ENCODE measurements at places on chromosomes 4 and X.

- DNase-seq, result no peak
Observed at GRCh38 chrX:38548508-38548907, 12.8 kb upstream of the TSPAN7 start.

DNA sequence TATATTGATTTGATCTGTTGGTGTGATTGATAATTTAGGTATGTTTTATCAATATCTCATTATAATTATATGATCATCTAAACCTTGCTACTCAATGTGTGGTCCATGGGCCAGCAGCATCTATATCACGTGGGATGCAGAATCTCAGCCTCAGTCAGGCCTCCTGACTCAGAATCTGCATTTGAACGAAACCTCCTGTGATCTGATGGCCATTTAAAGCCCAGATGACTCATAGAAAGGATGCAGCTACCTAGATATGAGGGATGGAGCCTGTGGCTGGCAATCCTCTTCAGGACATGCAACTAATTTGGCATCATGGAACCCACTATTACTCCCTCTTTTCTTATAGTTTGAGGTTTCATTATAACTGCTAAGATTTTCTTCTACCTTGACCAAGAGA is 11.3 kb upstream of the CHRNA9 start:
- DNase-seq, result no peak

- DNase-seq, result peak; percentile 53
Observed at GRCh38 chr4:163693776-163694175, 199.3 kb downstream of the TMA16 start.

GRCh38 chr4:98570151-98570797 is 88.1 kb downstream of the TSPAN5 start:
- no peak for DNase-seq

DNA sequence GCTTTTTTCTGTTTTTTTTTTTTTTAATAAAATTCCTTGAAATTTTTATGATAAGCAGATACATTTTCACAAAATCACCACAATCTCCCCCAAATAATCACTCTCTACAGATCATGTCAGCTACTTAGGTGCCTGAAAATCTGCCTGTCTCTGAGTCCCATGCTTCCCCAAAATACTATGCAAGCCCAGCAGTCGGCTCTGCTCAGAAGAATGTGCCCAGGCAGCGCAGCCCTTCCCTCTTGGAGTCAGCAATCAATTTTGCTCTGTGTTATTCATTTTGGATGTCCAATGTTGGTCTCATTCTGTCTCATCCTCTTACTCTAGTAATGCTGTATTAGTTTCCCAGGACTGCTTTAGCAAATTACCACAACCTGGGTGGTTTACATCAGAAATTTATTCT is 24.9 kb upstream of the C1QTNF7 start:
- no peak for DNase-seq

DNA sequence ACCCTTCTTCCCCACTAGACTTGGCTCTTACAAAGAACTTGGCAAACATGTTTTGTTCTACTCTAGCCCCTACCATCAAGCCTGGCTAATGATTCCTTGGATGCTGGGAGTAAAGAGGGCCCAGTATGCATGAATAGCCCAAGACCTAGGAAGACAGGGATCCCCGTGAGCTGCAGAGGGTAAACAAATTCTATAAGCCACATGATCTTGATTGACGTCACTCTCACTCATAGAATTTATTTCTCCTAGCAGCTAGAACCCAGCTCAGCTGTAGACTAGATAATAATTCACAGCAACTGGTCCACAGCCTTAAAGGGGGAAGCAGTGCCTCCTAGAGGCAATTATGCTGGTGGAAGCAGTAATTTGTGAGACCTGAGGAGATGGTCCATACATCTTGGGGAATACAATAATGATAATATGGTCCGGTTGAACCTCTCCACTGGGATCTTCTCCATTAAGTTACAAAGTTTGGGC is 16.1 kb upstream of the USO1 start:
- DNase-seq, result no peak

- DNase-seq, result no peak
Observed at GRCh38 chrX:41686788-41687187, 2.0 kb upstream of the GPR34 start.

GRCh38 chr4:2835978-2836377 is 7.7 kb upstream of the ADD1 start:
- DNase-seq, result no peak

DNA sequence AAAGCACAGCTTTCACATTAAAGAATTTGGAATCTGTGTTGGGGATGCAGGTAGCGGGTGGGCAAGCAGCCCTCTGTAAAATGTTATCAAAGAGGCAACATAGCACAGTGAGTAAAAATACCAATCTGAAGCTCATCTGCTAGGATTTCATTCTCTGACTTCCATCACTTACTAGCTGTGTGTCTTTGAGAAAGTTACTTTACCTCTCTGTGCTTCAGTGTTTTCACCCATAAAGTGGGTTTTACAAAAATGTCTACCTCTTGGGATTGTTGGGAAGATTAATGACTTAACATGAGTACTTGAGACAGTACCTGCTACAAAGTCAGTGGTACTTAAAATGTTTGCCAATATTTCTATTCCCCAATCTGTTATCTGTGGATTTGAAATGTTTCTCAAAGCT is 7.9 kb upstream of the DCUN1D4 start:
- no peak for DNase-seq

- no peak for DNase-seq
Observed at GRCh38 chrX:42673301-42673810, 104.6 kb downstream of the PPP1R2C start.

DNA sequence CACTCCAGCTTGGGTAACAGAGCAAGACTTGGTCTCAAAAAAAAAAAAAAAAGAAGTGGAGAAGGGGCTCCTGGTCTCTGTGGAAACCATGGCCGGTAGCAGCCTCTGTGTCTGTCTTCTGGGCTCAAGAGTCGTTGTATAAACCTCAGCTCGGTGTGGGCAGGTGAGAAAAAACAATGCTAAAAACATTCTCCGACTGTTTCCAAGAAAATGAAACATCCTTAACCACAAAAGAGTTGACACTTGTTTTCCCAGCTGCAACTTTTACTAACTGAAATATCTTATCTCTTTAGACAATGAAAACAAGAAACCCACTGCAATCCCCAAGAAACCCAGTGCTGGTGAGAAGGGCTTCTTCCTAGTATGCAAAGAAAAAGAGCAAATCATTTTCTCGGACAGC is 26.2 kb downstream of the CD99 start:
- DNase-seq, result no peak

DNA sequence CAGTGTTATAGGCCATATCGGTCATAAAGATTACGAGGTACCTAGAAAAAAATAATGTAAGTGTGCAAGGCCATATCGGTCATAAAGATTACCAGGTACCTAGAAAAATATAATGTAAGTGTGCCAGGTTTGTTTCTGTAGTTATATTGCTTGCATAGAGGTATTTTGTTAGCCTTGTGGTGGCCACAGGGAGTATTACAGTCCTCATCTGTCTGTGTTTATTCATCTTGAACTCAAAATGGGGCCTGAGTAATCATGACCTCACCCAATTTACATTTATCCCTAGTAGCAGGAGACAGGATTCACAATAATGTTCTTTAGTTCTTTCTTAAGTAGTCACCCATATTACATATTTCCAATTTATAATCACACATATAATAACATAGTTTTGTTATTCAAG is 459.7 kb downstream of the MID1IP1 start:
- no peak for DNase-seq

- no peak for DNase-seq
Observed at GRCh38 chr4:140300271-140300970, 73.0 kb upstream of the SCOC start.

GRCh38 chr4:95267081-95267480 is 281.7 kb downstream of the UNC5C start:
- DNase-seq, result peak; percentile 26

GRCh38 chr4:124028182-124028581 is 631.6 kb downstream of the SPRY1 start:
- no peak for DNase-seq

Data from non-pigmented ciliary epithelial cell (primary cell).